Breast epithelium (tissue), 4 donors: ENCODE measurements at places on chromosomes 16 and 17.

- DNase-seq: no peak
Measured at GRCh38 chr17:38535886-38536285, 69.9 kb downstream of the SRCIN1 start.

DNA sequence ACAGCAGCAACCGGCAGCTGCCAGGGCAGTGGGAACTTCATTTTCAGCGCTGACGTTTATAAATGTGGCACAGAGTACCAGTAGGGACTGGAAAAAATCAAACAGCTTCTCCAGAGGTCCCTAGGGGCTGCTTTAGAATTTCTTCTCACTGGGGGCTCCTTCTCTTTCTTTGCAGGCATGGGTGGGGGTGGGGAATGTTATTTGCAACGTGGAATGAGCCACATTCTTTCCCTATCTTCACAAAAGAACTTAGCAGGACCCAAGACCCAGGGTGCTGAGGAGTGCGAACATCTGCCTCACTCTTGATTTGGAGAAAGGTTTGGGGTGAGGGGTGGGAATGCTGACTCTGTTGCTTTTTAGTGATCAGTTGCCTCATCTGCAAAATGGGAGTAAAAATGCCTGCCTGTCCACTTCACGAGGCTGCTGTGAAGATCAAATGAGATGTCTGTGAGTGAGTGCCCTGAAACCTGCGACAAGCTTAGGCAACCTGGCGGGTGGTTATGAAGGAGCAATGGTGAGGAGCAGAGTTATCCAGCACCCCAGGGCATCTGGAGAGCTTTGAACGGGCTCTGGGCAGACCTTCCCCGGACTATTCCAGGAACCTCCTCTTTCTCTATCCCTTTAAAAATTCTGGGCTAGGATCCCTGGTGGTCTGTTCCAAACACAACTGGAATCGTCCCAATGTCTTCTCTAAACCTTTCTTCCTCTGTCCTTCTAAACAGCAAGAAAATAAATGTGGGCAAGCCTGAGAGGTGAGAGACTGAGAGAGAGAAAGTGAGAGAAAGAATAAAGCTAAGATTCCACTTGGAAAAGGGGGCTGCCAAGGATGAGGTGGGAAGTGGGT lies 10.7 kb upstream of the PIPOX start:
- no peak for DNase-seq

DNA sequence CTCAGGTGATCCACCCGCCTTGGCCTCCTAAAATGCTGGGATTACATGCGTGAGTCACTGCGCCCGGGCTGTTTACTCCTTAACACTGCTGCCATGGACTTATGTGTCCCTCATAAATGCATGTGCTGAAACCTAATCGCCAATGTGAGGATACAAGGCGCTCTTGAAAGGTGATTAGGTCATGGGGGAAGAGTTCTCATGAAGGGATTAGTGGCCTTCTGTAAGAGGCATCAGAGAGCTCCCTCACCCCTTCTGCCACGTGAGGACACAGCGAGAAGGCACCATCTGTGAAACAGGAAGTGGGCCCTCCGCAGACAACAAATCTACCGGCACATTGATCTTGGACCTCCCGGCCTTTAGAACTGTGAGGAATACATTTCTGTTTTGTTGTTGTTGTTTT lies 19.1 kb downstream of the ITPRIPL2 start:
- no peak for DNase-seq

DNA sequence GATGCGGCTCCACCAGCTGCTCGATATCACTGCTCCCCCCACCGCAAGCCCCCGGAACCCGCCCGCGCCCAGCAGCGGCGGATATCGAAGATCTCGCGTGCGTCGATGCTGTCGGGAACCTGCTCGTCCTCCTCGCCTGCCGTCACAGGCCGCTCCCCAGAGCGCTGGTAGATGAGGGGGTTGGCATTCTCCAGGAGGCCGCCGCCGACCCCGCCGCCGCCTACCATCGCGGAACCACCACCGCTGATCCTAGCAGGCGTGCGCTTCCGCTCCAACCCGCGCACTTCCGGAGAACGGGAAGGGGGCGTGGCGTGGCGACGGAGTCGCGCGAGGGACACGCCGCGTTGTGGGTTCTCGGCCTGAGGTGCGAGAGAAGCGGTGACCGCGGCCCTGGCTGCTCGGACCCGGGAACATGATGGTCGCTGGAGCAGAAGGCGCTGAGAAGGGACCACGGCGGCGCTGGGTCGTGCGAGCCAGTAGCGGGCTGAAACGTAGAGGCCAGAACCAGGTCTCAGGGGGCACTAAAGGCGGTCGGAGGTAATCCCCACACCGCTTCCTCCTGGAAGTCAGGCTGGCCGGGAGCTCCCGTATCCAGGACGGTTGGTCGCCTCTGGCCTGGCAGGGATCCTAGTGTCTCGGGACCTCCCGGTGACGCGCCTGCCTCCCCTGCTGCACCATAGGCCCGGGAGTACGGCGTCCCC lies at the start of gene CIAO2B:
TSS of gene CIAO2B (minus strand) at position 265 of the 701 bp plus-strand sequence. CDS start at position 227, 38 bp downstream.
- DNase-seq: peak; percentile 87

GRCh38 chr16:85134076-85134788 lies 22.0 kb upstream of the CIBAR2 start:
- DNase-seq: no peak

DNA sequence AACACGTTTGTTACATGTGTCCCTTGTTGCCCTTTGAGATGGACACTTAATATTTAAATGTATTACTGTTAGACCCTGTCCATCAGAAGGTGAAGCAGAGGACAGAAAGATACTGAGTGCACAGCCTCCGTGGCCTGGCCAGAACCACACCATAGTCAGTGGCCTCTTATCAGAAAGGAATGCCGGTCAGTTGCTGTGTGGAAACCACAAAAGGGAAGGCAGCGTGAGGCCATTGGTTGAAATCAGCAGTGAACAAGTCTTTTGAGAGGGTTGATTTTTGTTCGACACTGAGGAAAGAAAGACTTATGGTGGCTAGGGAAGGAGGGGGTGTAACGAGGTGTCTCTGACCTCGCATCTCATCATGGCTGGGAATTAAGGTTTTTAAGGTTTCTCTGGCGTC lies 85.4 kb upstream of the CLEC18A start:
- no peak for DNase-seq

GRCh38 chr17:61728297-61728836 lies 135.0 kb downstream of the BRIP1 start:
- DNase-seq: no peak

GRCh38 chr17:1713160-1713877 lies 3.1 kb upstream of the TLCD2 start:
- no peak for DNase-seq

DNA sequence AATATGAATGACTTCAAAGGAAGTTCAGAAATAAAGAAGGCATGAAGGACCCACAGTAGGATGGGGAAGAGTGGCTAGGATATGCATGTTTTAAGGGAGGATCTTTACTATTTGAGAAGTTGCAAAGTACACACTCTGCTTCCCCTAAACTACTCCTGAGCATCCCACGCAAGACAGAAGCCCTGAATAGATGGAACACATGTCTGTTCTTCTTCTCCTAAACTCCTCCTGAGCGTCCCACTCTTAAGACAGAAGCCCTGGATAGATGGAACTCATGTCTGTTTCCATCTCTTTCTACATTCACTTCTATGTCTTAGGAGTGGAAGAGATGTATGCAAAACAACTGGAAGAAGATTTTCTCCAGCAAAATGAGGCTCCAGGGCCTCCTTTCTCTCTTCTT lies 88.4 kb downstream of the VAT1L start:
- no peak for DNase-seq

DNA sequence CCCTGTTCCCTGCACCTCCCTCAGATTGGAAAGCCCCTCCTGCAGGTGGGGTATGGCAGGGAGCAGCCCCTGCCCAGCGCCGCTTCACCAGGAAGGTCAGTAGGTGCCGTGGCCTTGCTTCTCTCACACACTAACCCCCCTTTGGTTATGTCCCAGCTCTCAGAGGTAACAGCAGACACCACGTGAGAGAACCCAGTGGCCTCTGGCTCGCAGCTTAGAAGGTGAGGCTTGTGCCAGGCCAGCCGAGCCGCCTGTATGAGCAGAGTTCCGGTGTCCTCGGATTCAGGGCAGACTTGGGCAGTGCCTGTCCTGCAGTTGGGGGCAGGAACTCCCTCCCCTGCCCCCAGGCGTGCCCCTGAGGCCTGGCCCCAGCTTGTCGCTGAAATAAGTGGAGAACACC lies 47.1 kb downstream of the PRMT7 start:
- no peak for DNase-seq

GRCh38 chr16:54063279-54063773 lies 223.3 kb downstream of the IRX3 start:
- DNase-seq: no peak

GRCh38 chr17:33889766-33890165 lies 365.3 kb upstream of the CCL2 start:
- DNase-seq: no peak

DNA sequence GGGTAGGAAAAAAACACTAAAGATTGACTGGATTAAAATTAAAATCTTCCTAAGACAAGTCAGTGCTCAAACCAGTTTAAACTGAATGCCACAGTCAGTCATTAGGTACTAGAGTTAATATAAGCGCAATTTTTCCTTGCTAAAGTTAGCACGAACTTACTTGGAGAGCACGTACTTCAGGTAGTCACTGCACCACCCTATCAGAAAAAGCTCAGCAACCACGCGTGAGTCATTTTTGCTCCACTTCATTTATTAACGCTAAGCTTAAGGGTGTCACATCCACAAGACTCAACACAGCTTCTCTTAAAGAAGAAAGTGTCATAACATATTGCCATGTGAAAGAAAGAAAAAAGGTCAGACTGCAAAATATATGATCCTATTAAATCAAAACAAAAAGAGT lies 53.1 kb downstream of the TEX2 start:
- no peak for DNase-seq

DNA sequence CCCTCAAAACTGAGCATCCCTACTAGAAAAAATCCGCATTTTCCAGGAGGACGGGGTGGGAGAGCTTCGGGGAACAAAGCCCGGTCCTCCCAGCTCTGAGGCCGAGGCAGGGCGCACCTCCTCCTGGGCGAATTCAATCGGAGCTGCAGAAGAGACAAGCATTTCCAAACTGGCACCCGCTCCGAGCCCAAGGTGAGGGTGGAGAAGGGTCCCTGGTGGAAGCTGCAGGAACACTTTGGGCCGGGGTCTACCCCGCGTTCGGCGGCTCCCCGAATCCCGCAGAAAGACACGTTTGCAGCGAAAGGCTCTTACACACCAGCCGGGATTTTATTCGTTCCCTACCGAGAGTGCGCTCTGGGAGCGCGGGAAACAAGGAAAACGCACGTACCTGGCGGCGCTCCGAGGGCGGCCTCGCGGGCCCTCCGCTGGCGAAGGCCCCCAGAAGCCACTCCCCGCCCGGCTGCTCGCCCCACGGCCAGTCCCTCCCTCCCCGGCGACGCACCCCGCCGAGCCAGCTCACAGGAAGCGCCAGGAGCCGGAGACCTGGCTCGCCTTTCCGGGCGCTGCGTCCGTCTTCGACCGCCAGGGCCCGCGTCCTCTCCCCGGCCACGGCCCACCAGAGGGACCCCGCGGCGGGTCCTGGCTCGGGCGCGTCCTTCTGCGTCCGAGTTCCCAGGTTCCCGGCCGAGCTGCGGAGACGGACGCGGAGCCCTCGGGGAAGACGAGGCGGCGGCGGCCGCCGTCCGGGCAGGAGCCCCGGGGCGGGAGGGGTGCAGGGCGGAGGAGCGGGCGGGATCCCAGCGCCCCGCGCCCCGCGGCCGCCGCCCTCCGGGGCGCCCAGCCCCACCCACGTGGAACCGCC lies 49.8 kb upstream of the BAHCC1 start:
- peak; percentile 86 for DNase-seq

- DNase-seq: no peak
Measured at GRCh38 chr17:43011728-43012472, 5.3 kb downstream of the IFI35 start.

- DNase-seq: no peak
Measured at GRCh38 chr16:57863434-57864160, 61.3 kb upstream of the KIFC3 start.

- DNase-seq: no peak
Measured at GRCh38 chr16:11225677-11226549, 30.1 kb downstream of the SOCS1 start.

DNA sequence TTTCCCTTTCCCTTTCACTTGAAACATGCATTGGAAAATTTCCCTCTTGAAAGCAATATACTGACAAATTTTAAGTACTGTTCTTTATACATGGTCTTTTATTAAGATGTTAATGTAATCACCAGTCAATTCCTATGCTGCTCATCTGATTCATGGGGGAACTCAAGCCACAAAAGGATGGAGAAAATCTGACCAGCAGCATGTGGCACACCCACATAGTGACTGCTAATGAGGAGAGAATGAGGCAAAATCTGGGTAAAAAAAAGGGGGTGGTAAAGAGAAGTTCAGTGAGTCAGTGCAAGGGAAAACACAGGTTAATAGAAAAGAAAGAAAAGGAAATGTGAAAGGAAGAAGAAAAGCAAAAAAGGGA lies 11.3 kb downstream of the RFFL start:
- DNase-seq: no peak

- no peak for DNase-seq
Measured at GRCh38 chr16:13926891-13927290, 6.9 kb downstream of the ERCC4 start.

- DNase-seq: no peak
Measured at GRCh38 chr17:50575581-50576210, 15.2 kb downstream of the CACNA1G start.

- DNase-seq: no peak
Measured at GRCh38 chr16:27945233-27945973, 118.1 kb downstream of the GSG1L start.

DNA sequence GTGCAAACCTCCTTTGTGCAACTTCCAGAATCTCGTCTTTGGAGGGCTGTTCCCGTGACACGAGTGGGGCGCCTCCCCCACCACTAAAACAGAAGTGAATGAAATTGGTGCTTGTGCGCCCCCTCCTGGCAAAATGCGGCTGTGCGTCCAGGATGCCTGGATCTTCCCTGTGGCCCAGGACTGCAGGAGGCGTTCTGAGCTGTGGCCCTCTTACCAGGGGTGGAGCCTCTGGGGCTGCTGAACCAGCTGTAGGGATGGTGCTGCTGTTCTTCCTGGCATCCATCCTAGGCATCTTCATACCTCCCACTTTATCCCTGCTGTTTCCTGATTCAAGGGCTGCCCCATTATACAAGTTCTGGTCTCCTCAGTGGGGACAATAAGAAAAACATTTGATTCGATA lies 18.5 kb upstream of the NAGLU start:
- peak; percentile 86 for DNase-seq

DNA sequence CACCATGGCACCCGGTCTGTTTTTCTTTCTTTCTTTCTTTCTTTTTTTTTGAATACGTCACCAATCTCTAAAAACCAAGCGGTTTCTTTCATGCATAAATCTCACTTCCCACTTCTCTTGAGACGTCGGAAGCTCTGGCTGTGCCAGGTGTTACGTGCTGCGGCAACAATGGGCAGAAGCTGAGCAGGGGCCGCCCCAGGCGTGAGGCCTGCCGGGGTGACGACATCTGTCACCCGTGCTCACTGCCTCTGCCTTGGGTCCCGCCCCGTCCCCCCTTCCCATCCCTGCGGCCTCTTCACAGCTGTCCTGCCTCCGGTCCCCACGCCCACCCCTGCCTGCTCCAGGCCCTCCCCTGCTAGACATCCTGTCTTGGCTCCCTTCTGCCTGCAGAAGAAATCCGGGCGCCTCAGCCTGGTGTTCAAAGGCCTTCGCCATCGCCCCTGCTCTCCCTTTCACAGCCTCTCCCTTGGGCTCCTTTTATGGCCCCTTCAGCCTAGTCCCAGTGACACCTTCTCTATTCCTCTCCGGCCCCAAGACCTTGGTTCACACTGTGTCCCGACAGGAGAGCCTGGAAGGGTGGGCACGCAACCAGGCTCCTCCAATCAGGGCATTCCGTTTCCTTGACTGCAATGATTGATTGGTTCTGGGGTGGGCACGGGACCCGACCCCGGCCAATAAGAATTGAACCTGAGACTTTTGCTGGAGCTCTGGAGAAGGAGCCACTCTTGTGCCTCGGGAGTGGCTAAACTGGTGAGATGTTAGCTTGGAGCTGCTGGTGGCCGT lies 4.8 kb downstream of the P2RX1 start:
- DNase-seq: no peak
